ENCODE measurements at places on chromosomes 4 and X. TPM values are rescaled to one million over a fixed set of nuclear protein-coding genes. Genes with fewer than 3 reads are reported as not detected.

Gene PABPC4L
- 3.0 TPM for total RNA-seq

Gene SCD5
- total RNA-seq: 13.9 TPM

Gene SPIN4
- total RNA-seq: 2.1 TPM

Gene CXCL11
- total RNA-seq: not detected

Gene RNF212
- 4.6 TPM for total RNA-seq

Gene ZDHHC15
- not detected for total RNA-seq

Gene DCLK2
- 1.8 TPM for total RNA-seq

Gene NLGN3
- total RNA-seq: 1.6 TPM

Gene FGFBP2
- not detected for total RNA-seq

Gene DCHS2
- not detected for total RNA-seq

Gene SLIT2
- total RNA-seq: 9.3 TPM

Gene MAGEA2B
- total RNA-seq: not detected

Gene CXorf58
- total RNA-seq: not detected

Gene HMX1
- total RNA-seq: not detected

Gene PTPN13
- total RNA-seq: 12.6 TPM

Gene ARSJ
- 12.4 TPM for total RNA-seq

Gene CA5B
- 1.2 TPM for total RNA-seq

Gene RIPPLY1
- total RNA-seq: not detected

Gene POF1B
- not detected for total RNA-seq

Gene CENPI
- total RNA-seq: 2.2 TPM

Gene GAGE1
- total RNA-seq: not detected

Gene CCDC120
- 1.5 TPM for total RNA-seq

Gene USP27X
- 0.58 TPM for total RNA-seq

Gene RBM46
- total RNA-seq: not detected

Gene APEX2
- total RNA-seq: 9.8 TPM

Gene NSG1
- total RNA-seq: 33.4 TPM

Gene STS
- total RNA-seq: 4.9 TPM
